Glutamatergic neuron (in vitro differentiated cells): ENCODE measurements at places on chromosomes 7 and 10.
A peak's percentile ranks its signal among the peaks of the same experiment; 100 is the strongest.

- no peak for DNase-seq
Measured at GRCh38 chr7:47614450-47614849, 32.5 kb upstream of the TNS3 start.

DNA sequence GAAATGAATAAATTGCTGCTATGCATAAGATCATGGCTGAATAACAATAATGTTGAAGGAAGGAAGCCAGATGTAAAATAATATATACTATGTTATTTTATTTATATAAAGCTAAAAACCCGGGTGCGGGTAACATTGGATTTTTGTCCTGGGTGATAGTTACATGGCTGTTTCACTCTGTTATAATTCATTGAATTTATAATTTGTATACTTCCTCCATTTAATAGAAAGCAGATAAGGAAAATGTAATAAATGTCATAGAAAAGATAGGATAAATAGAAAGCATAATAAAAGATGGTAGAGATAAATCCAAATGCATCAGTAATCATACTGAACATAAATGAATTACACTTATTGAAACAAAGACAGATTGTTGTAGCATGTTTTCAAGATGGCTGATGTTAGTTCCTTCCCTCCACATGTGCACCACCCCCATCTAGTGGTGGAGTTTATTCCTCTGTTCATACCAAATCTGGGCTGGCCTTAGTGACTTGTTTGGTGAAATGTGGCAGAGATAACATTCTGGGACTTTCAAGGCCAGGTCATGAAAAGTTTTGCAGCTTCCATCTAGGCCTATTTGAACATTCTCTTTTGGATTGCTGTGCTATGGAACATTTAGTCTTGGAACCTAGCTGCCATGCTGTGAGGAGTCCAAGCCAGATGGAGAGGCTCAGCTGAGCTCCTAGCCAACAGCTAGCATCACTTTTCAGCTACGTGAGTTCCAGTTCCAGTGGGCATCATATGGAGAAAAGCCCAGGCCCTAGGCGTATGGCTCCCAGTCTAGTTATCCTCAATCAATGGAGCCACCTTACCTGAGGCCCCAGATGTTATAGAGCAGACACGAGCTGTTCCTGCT lies 46.9 kb downstream of the AHCYL2 start:
- DNase-seq, result peak; percentile 27

- no peak for DNase-seq
Measured at GRCh38 chr7:141619745-141620144, 68.5 kb downstream of the AGK start.

DNA sequence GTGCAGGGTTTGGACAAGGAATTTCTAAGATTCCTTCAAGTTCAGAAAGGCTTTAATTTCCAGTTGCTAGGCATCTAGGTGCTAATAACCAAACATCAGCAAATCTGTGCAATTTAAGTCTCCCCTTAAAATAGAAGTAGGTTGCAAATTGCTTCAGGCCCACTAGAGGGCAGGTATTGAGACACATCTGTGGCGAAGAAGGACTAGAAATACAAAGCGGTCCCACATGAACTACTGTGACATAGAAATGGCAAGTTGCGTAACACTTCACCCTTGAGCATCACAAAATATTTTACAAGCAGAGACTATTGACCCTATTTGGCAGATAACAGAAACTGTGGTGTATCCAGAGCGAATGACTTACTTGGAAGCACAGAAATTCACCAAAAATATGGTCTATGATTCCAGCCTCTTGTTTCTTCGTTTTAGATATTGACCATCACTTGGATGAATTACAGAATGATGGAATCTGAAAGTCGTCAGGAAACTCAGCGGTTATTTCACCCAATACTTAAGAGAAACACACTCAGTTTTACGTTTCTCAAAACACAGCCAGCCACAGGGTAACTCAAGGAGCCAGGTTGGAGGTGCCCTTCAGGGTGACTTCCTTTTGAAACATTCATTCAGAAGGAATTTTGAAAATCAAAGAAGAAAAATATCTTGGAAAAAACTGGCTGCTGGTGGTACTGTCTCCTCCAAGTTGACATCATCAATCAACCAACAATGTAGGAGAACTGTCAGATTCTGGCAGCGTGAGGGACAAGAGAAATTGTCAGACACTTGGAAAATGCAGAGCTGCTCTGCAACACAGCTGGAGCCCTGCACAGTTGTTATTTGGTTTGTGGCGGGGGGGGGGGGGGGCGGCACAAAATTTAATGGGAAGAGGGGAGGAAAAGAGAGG lies 256.3 kb upstream of the MINDY3 start:
- DNase-seq, result no peak

DNA sequence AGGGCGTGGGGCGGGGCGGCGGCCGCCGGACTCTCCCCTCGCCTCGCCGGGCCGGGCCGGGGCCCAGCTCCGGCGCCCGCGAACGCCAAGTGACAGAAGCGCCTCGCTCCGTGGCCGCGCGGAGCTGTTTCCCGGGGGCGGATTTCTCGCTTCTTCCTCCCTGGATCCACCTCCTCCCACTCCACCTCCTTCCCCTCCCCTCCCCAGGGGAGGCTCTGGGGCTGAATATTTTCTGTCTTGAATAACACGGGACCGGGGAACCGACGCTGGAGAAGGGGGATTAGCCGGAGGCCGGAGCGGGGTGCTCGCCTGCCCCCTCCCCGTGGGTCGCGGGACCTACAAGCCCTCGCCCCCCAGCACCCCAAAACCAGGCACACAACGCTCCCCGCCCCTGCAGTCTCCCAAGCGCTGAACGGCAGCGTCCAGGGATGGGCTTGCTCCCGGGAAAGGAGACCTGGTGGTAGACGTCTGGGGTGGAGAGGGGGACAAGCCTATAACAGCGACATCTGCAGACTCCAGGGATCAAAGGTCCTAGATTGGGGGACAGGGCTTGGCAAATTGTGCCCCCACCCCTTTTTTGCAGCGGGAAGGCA lies at the start of gene ARHGAP21:
ARHGAP21 (minus strand) TSS at position 100 of the 593 bp plus-strand sequence. CDS start 1,988 bp downstream, outside the sequence.
- peak; percentile 70 for DNase-seq

GRCh38 chr7:47888371-47889265 lies 59.6 kb downstream of the PKD1L1 start:
- no peak for DNase-seq

DNA sequence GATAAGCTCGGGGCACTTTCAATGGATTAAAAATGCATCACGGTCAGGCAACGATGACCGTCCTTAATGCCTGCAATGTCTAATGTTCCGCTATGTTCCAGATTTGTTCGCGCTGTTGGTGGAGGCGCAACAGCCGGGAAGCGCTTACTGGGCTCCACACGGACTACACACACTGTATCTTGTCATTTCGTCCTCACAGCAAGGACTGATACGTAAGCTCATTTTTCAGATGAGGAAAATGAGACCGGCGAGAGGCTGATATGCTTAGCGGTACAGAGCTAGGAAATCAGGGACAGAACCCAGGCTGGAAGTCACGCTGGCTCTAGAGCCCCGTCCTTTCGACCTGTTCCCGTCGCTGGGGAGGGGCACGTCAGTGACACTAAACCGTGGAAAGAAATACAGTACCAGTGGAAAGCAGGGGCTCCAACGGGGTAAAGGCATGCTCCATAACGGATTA lies 670 bp downstream of the TPK1 start:
- DNase-seq, result peak; percentile 45

GRCh38 chr7:6232534-6232933 lies 39.9 kb downstream of the CYTH3 start:
- no peak for DNase-seq

- DNase-seq, result peak; percentile 77
Measured at GRCh38 chr7:3722396-3722922, 421.4 kb downstream of the SDK1 start.

GRCh38 chr7:4029941-4030340 lies 652.2 kb upstream of the FOXK1 start:
- no peak for DNase-seq

GRCh38 chr7:106110238-106110560 lies 1.9 kb downstream of the SYPL1 start:
- no peak for DNase-seq

- no peak for DNase-seq
Measured at GRCh38 chr7:33369888-33370287, 240.5 kb downstream of the BBS9 start.

DNA sequence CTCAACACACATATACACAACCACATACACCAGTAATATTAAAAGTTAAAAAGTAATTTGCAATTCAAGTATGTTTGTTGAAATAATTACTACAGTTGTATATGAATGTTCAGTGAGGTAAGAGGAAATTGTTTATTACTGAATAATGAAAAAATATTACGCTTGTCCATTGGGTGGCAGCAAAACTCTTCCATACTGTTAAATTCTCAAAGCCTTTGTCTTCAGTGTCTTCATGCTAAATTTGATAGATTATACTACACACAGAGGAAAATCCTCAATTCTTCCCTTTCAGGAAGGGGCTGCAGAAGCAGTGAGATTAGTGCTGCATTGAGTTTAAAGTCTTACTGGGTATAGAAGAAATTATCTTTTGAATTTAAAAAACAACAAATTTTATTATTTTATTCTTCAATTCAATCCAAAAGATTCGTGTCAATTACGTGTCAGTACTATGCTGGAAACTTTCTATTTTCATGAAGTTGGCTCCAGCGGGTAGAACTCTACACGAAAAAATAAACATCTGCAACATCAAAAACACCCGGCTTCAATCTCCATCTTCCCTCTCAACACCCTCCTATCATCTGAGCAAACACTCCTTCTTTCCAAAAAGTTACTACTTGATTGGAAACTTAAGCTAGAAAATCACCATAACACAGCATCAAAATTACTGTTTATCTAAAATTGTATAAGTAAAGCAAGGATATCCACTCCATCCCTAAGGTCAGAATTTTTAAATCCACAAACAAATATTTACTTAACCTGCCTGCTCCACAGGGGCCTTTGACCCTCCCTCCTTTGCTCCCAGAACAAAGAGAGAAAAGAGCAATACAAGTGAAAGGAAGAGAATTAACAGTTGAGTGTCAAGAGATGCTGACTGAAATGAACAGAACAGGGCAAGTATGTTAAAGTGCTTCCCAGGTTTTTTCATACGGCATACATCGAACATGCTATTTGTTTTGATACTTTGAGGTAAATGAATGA lies 37.0 kb upstream of the TES start:
- DNase-seq, result no peak

GRCh38 chr10:44984671-44985101 lies 6.1 kb upstream of the DEPP1 start:
- DNase-seq, result no peak

- DNase-seq, result no peak
Measured at GRCh38 chr10:132725202-132725601, 60.7 kb downstream of the NKX6-2 start.

DNA sequence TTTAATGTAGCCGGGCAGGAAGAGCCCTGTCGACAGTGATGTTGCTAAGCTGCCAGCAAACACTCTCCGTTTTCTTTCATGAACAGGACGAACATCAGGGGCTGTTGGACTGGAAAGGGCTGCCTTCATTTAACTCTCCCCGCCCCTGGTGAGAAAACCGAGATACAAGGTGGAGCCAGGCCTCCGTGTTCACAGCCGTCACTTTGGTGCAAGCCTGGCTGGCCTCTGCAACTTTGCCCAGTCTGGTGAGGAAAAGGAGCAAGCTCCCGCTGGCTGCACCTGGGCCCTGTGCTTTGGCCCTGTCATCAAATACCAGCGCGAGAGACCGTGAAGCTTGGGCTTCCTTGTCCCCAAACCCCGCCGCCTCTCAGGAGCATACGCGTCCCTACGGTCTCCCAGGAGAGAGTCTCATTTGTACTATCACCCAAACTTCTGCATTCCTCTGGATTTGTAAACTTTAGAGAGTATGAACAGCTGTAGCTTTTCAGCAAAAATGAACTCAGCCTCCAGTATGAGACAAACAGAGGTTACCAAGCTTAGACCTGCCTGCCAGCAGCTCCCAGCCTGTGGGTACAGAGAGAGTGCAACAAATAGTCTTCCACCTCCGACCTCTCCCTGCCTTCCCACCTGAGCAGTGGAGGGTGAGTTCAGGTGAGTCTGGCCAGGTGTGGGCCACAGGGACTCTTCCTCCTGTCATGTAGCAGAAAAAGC lies 445.3 kb upstream of the MGMT start:
- DNase-seq, result no peak
